ENCODE measurements at places on chromosomes 3 and 15.

DNA sequence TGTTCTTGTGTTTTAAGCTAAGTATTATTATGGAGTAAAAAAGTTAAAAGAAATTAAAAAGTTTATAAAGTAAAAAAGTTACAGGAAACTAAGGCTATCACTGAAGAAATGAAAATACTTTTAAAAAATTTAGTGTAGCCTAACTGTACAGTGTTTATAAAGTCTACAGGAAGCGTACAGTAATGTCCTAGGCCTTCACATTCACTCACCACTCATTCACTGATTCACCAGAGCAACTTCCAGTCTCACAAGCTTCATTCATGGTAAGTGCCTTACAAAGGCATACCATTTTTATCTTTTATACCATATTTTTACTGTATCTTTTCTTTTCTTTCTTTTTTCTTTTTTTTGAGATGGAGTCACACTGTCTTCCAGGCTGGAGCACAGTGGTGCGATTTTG lies 40.7 kb upstream of the SCN5A start:
- DNase-seq: no peak

- DNase-seq: no peak
These were observed 123.8 kb downstream of the C3orf70 start for GRCh38 chr3:185029086-185029485.

DNA sequence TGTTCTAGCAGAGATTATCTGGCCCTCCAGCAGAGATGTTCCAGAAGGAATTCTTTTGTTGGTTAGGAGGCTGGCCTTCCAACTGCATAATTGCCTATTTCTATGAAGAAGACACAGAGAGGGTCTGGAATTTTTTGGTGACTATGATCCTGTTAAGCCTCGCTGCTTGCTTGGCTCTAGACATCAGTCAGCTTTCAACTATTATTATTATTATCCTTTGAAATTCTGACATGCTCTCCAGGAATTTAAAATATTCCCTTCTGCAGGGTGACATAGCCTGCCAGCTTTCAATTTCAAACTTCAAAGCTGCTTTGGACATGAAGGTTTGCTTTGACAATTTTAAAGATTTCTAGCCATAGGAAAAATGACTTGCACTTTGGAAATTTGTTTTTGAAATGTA lies 26.3 kb upstream of the ZNF148 start:
- DNase-seq: no peak

DNA sequence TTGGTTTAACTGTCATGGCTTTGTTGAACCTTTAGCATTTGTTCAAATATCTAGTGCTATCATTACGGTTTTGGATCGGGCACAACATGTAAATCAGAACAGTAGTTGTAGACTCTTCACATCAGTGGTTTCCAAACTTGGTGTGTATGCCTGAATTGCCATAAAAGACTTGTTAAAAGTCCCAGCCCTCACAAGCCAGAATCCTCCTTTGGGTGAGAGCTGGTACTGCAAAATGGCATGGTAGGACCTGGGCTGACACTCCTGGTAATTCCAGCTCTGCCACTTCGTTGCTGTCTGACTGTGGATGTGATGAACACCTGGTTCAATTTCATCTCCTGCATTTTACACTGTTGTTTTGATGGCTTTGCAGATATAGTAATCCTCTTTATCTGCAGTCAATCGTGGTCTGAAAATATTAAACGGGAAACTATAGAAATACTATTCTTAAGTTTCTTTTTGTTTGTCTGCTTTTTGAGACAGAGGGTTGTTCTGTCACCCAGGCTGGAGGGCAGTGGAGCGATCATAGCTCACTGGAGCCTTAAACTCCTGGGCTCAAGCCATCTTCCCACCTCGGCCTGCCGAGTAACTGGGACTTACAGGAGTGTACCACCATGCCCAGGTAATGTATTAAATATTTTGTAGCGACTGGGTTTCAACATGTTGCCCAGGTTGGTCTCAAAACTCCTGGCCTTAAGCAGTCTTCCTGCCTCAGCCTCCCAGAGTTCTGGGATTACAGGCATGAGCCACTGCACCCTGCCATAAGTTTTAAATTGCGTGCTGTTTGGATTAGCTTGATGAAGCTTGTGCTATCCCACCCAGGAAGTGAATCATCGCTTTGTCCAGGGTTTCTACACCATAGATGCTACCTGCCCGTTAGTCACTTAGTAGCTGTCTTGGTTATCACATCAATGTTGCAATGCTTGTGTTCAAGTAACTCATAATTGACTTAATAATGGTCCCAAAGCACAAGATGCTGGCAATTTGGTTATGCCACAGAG lies 61.6 kb downstream of the RAB7A start:
- DNase-seq: no peak

- no peak for DNase-seq
These were observed 235.4 kb downstream of the PLCL2 start for GRCh38 chr3:17120115-17120514.

GRCh38 chr3:23372285-23372684 lies 169.2 kb downstream of the UBE2E2 start:
- DNase-seq: no peak

GRCh38 chr3:64318668-64319271 lies 93.5 kb upstream of the PRICKLE2 start:
- DNase-seq: no peak

DNA sequence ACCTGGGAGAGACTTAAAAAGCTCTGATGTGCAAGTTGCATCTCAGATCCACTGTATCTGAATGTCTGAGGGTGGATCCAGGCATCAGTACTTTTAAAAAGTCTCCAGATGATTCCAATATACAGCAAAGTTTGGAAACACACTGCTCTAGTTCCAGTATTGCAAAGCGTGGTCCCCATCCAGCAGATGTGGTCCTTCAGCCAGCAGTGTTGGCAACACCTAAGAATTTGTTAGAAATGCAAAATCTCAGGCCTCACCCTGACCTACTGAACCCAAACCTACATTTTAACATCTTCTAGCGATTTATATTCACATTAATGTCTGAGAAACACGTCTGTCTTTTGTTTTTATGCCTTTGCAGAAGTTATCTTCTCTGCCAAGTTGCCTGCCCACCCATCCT lies 32.2 kb upstream of the SGO1 start:
- DNase-seq: no peak

Measured in stimulated activated CD8-positive, alpha-beta memory T cell treated with anti-CD3 and anti-CD28 coated beads, Interleukin-4, amount 100 ng/mL, for 24 hours (primary cell).